ENCODE measurements at places on chromosomes 7 and 10. TPM values are rescaled to one million over a fixed set of nuclear protein-coding genes. Genes with fewer than 3 reads are reported as not detected.

HMX2 gene
- not detected for total RNA-seq

LRMDA gene
- total RNA-seq = 12.9 TPM

UCMA gene
- not detected for total RNA-seq

ZNF777 gene
- total RNA-seq = 6.3 TPM

NEUROD6 gene
- total RNA-seq = not detected
